ENCODE measurements at places on chromosomes 7 and 10.

GRCh38 chr7:24501443-24502134 is 71.7 kb upstream of the PALS2 start:
- DNase-seq = no peak

GRCh38 chr7:17097668-17098297 is 200.7 kb upstream of the AHR start:
- no peak for DNase-seq

DNA sequence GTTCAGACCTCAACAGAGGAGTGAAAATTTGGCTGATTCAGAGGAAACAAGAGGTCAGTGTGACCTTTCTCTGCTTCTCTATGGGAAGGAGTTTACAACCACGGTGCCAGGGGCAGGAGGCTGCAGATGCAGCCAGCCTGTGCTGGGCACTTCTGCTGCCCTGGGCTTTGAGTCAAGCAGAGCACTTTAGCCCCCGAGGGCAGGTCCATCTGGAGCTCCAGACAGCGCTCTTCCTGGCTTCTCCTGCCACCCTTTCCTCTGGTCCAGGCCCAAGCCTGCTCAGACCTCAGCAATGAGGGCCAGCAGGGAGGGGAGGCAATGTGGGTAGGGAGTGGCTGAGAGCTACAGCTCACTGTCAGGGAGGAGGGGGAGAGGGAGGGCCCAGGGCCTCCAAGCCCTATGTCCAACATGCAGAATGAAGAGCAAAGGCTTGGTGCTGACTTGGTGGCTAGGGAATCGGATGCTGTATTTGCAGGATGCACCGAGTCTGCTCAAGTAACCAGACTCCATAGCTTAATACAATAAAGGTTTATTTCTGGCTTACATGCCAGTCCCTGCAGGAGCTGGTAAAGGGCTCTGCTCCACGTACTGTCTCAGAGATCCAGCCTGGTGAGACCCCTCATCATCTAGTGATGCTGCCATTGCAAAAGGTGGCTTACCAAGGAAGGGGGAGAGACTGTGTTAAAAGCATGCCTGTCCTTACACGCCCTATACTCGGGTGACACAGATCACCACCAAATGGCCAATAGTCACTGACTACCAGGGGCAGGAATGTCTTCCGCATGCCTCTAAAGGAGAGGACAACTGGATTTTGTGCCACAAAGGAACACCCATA is 481.6 kb downstream of the RPS24 start:
- DNase-seq = no peak

- DNase-seq = no peak
Measured at GRCh38 chr7:141563956-141564623, 12.9 kb downstream of the AGK start.

GRCh38 chr10:5343561-5343960 is 21.2 kb upstream of the UCN3 start:
- no peak for DNase-seq

DNA sequence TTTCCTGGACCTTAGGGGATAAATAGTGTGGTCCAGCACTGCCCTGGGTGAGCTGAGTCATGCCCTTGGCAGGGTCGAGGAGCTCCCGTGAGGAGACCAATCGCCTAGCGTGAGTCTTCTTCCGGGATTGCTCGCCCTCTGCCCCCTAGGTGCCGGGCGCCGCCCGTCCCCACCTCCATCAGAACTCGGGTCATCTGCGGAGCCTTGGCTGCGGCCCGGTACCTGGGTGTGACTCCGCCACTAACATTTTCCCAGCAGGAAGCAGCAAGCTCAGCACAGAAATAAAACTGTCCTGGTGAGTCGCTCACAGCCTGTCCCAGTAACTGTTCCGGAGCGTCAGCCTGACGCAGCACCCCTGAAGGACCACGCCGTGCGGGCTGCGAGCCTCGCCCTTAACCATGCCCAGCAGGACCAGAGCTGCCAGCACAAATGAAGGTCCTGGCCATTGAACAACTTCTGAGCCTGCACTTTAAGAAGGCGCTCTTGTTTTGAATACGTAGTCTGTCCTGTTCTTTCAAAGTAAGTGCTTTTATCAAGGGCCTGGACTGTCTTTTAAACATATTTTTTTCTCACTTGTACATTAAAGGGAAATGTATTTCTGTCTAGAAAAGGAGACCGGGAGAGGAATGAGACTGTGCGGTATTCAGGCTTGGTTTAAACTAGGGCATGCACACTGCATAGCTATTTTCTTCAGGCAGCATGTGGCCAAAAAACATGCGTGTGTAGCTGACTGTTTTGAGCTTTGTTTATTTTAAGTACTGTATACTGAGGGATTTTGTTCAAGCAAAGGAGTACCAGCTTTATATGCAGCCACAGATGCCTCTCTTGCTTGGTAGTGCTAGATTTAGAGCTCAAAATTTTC is 136.7 kb downstream of the HECW1 start:
- DNase-seq = peak; percentile 79

DNA sequence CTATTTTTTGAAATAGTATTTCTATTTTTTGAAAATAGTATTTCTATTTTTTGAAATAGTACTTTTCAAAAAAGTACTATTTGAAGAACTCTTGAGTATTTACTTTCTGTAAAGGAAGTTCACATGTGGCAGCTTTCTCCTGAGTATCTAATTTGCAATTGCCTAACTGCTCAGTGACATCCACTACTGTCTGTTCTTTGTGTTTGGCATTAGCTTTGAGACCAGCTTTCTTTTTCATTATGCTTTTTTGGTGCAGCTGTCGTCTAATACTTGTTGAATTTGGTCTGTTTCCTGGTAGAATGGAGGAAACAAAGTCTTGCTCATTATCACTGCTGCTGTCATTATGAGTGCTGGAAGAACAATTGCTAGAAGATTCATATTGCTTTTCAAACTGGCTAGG is 99.1 kb downstream of the BMPR1A start:
- DNase-seq = no peak

GRCh38 chr7:131540491-131541162 is 15.8 kb downstream of the PODXL start:
- DNase-seq = no peak

DNA sequence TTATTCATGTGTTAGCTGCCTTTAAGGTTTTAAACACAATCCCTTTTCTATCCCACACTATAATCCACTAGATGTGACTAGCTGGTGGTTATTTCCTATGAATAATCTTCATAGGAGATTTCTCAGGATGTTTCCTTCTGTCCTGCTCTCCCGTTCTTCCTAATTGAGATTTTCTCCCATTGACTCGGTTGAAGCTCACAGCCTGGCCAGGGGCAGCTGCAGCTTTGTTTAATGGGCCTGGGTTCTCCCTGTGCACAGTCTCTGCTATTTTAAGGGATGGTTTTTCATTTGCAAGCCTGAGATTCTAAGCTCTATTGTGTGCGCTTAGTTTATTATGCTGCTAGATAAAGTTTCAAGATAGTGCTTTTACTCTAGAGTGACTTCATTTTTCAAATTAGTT is 283.4 kb upstream of the AOAH start:
- DNase-seq = no peak

DNA sequence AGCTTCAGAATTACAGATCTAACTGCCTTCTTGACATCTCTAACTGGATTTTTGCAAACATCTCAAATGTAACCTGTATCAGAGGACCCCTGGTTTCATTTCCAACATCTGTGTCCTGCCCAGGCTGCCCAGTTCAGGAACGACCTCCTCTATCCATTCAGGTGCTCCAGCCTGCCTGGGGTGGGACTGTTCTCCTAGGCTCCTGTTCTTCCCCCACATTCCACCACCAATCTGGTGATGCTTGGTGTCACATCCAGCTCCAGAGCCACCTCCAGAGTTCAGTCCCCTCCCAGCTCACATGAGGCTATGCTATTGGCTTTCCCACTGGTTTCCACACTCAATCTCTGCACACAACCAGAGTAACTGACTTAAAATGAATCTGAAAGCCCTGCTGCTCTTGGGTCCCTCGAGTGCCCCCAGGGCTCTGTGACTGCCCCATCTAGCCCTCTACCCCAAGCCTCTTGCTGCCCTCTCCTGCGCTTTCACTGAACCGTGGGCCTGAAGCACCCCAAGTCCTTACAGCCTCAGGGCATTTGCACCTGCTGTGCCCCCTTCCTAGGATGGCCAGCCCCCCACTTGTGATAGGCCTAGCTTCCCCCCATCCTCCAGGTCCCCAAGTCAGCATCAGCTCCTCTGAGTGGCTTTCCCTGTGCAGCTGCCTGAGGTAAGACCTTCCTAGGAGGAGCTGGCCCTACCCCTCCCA is 46.1 kb downstream of the PPIF start:
- no peak for DNase-seq

DNA sequence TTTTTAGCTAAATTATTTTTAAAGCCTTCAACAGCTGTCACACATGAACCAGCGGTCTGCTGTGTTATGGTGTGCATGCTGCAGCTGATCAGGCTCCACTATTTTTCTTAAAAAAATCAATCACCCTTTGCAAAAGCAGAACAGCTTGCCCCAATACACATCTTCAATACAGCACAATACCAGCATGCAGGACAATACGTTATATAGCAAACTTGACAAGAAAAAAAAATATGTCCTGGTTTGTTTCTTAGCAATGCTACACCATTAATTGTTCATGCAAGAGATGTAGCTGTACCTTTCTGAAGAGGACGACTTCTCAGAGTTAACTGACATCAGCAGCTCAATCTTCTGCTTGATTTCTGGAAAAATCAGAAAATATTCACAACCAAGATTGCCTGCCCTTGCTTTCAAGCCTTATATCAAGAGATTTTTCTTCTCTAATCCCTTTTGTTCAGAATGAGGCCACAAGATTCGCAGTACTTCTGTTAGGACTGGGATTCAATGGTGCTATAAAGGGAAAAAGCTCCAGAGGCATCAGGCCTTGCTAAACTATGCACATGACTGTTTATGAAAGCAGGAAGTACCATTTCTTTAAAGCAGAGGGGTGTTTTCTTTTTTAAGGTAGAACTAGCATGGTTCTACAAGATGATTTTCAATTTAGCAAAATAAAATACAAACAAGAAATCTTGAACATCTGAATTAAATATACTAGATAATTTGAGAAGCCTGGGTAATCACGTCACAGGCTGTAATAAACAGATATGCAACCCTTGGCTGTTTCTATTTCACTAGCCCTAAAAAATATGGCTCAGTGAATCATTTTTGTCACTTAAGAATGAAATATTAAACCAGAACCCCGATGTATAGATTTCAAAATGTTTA is 120.0 kb downstream of the SRPK2 start:
- DNase-seq = no peak

- DNase-seq = no peak
Measured at GRCh38 chr10:11113156-11113555, 95.5 kb downstream of the CELF2 start.

DNA sequence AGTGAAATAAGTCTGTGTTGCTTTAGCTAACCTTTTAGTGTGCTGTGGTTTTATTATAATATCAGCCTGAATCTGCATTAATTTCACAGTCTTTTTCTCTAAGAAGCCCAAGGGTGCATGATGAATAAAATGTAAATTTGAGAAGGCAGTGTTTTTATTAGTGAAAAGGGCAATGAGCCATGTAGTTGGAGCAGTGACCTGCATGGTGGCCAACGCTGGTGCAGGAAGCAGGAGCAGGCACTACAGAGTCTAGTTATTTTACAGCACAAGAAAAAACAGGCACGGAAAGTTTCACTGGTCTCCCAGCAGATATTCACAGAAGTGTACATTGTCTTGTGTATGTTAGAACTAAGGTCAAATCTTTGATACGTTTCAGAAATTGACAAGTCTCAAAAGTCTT is 247.8 kb downstream of the CELF2 start:
- no peak for DNase-seq

GRCh38 chr10:75396631-75397495 is 4.7 kb downstream of the ZNF503 start:
- DNase-seq = no peak

DNA sequence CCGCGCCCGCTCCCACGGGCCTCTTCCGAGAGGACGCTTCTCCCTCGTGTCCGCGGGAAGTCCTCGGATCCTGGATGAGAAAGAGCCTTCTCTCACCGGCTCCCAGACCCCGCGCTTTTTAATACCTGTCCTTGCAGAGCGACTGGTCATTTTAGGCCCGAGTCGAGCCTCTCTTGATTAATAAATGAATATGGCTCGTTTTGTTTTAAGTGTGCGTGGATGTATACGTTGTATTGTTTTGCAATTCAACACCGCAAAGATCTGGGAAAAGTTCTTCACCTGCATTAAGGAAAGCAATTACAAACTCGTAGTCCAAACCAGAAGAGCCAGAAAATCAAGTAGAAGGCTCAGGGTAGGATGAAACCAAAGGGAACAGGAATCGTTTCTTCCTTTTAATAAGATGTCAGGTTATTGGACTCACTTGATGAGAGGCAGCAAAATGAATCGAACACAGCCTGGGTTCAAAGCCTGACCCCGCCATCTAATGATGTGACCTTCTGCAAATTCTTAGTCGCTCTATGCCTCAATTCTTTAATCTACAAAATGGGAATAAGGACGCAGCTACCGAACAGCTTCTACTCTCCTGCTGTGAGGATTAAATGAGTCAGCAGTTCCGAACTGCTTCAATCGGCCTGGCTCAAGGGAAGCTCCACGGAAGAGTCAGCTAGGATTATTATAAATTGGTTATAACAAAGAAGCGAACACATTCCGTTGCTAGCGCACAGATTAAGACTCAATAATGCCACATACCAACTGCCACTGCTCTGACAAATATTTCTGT is 277.8 kb upstream of the NEBL start:
- no peak for DNase-seq

DNA sequence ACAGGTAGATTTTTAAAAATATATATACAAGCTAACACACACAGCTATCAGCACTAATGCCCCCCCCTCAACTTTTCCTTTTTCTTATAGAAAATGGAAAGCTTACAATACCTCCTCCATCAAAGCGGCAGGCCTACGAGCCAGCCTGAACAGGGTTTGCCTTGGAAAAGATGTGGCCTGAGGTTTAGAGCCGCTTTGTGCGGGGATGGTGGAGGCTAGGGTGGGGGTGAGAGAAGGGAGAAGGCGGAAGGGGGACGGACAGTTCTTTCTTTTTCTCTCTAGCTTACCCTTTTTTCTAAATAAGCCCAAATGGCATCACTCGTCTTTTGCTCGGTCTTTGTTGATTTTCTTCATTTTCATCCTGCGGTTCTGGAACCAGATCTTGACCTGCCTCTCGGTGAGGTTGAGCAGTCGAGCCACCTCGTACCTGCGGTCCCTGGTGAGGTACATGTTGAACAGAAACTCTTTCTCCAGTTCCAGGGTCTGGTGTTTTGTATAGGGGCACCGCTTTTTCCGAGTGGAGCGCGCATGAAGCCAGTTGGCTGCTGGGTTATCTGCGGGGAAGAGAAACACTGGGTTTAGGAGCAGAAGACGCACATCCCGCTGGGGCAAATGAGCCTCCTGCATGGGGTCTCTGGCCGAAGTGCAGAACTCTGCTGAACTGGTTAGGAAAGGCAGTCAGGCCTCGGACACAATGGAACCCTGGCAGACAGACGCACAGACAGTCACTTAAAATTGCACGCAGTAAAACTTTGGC is 1.9 kb downstream of the HOXA9 start:
- no peak for DNase-seq

DNA sequence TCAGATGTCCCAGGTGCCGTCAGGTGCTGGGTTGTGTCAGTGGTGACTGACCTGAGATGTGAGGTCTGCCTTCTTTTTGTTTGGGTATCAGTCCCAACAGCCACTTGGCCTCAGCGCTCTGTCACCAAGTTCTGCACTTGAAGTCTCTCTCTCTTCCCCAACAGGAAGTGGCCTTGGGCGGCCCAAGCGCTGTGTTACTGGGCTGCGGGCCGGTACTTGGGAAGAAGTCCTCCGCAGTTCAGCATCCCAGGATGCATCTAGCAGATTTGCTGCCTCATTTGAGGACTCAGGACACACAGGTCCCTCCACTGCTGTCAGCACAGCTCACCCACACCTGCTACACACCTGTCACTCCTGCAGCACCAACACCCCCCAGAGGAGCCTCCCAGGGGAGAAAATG is 40.1 kb downstream of the LYZL2 start:
- no peak for DNase-seq

- no peak for DNase-seq
Measured at GRCh38 chr10:12218991-12219390, 23.0 kb downstream of the CDC123 start.
